ENCODE measurements at places on chromosomes 6 and 20.

DNA sequence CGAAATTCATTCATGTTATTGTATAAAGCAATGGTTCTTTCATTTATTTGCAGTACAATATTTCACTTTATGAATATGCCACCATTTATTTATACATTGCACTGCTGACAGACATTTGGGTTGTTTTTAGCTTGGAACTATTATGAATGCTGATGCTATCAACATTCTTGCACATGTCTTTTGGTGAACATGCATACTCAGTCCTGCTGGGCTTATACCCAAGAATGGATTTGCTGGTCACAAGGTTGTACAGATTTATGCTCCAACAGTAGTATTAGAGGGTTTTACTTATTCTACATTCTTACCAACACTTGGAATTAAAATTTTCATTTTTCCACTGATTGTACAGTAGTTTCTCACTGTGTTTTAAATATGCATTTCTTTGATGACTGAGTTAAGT, 126.2 kb downstream of the PTPRK start:
- DNase-seq: no peak

DNA sequence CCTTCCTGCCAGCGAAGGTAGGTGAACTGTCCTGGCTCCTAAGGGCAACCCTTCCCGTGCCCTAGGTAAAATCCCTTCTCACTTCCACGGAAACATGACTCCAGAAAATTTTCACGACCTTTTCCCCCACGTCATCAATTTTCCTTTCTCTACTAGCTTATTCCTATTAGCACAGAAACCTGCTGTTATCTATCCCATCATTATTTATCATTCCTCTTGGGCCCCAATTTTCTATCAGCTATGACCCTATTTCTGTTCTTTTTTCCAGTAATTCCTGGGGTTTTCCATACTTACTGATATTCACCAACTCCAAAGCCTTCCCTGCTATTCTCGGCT, 23.8 kb upstream of the GCM1 start:
- no peak for DNase-seq

- DNase-seq: no peak
Observed at GRCh38 chr6:142671791-142672190, 273.2 kb downstream of the HIVEP2 start.

DNA sequence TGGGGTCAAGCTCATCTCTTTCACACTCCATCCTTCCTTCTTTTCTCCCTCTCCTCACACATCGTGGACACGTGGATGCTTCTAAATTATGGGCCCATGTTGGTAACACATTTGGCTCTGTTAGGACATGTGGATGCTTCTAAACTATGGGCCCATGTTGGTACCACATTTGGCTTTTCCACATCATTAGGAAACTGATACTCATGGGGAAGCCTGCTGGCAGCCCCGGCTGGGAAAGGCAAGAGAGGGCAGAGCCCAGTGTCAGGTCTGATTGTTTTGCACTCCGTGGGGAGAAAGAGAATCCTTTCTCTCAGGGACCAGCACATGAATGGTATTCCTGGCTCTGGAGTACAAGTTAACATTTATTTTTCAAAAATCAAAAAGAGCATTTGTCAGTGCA, 4.0 kb upstream of the CST1 start:
- DNase-seq: no peak

DNA sequence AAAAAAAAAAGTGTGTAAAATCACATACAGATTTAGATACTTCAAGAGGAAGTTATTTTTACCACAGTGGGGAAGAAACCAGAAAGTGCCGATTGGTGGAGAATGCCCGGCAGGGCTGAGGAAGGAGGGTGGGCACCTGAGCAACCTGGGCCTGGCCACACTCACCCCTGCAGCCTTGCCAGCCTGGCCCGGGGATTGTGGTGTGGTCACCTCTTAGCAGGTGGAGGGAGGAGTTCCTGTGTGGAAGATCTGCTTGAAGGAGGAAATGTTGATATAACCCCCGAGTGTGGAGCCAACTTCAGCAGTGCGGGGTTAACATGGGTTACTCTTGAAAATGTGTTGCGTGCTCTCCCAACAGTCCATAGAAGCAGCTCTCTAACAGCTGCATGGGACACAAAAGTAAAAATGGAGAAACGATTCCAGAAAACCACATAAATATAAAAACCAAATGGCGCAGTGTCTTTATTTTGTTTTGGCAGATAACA, 14.7 kb downstream of the UST start:
- peak; percentile 41 for DNase-seq

- DNase-seq: no peak
Observed at GRCh38 chr6:170250981-170251775, 39.7 kb downstream of the DLL1 start.

GRCh38 chr6:163635315-163635714, 220.8 kb downstream of the QKI start:
- no peak for DNase-seq

GRCh38 chr6:142026471-142026870, 106.3 kb upstream of the GJE1 start:
- no peak for DNase-seq

DNA sequence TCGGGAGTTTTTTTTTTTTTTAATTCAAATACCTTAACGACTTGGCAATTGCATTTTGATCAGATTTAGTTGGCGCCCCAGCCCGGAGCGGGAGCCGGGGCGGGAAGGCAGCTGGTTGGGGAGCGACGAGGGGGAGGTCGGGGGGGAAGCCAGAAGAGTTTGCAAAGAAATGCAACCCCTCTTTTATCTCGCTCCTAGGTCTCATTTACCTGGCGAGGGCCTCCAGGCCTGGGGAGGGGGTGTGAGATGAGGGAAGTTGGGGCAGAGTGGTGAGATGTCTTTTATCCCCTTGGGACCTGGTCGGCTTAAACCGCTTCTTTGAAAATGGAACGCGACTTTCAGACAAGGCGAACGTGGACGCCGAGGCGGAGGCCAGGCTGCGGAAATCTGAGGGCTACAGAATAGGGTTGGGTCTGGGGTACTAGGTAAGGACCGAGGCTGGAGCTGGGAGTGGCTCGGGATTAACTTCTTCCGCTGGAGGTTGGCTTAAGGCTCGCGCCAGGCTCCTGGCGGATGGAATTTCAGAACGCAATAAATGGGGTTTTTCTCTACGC, 40.3 kb downstream of the NCR2 start:
- no peak for DNase-seq

DNA sequence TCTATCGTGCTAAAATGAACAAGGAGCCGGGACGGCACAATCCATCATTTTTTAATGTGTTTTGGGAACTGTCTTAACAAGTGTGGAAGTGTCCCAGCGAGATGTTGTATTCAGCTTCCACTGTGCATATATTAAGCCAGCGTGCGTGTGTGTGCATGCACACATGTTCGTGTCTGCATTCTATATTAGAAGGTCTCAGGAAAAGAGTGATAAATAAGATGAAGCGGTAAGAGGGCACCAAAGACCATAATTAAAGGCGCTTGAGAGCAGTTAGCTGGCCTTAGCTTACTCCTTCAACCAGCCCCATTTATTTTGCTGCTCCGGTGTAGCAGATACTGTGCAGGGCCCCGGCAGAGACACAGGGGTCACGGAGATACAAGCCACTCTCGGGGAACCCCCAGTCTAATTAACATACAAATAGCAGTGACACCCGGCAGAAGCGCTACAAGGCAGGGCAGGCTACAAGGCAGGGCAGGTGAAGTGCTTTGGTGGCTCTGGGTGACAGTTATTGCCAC, 206.5 kb upstream of the RREB1 start:
- DNase-seq: no peak

DNA sequence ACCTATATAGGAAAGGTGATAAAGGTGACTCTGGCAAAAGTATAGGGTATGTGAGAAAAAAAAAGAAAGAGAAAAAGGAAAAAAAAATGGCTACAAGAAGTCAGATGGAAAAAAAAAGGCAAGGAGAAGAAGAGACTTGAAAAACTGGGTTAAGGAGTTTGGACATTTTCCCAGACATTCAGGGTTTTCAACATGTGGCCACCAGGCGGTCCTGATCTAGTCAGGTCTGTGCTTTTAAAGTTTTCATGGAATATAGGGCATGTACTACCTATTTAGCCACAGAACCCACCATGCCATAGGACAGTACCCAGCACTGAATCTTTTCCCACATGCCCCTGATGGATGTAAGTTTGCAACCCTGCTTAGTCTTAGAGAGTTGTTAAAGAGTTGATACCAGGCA, 433.7 kb downstream of the MAFB start:
- DNase-seq: no peak

- no peak for DNase-seq
Observed at GRCh38 chr6:113129991-113130390, 727.2 kb upstream of the MARCKS start.

GRCh38 chr6:29632789-29633533, at the start of gene GABBR1:
TSS of gene GABBR1 (minus strand) at chr6:29633183. CDS start at chr6:29632385, 798 bp downstream.
- peak; percentile 70 for DNase-seq

DNA sequence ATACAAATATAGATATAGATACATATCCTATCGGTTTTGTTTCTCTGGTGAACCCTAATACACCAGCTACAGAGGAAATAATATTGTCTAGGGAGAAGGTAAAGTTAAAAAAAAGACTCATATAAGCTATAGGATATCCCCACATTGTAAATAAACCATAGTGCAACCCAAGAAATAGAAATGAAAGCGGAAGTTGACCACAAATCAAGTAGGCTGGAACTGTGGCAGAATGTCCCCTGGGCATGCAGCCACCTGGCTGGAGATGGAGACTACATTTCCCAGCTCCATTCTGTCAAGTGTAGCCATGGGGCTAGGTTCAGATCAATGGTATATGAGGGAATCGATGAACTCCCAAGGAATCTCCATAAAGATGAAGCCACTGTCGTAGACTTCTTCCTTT, 70.1 kb upstream of the RPS6KA2 start:
- no peak for DNase-seq

DNA sequence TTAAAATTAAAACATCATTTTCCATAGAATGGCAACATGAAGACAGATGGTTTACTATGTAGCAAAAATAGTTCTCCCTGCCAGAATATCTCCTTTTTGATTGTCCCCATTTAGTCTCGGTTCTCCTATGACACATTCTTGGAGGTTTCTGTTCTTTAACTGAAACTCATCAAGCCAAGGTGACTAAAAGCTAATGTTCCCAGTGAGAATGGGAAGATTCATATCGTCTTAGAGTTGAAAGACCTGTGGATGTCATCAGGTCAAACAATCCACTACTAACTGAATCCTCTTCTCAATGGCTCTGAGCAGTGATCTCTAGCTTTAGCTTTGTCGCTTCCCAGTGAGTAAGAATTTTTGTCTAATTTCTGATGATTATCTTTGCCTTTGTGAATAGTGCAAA, 1.3 kb upstream of the DOK5 start:
- DNase-seq: no peak

DNA sequence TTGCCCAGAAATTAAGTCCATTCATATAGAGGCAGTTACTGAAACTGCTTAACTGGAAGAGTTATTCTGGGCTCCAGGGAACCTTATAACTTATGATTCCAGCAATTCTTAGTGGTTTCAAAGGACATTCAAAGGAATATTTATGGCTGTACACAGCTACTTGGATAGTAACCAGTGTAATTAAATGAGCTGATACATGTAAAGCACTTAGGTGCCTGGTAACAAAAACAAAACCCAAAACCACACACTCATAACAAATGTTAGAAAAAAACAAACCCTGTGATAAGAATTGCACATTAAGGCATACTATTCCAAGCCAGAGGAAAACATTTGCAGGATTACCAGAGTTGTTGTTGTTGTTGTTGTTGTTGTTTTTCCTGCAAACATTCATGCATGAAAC, 51.5 kb downstream of the STK4 start:
- no peak for DNase-seq

GRCh38 chr6:3654898-3655297, 96.6 kb downstream of the PXDC1 start:
- DNase-seq: no peak

- DNase-seq: no peak
Observed at GRCh38 chr20:44367746-44368145, 12.2 kb downstream of the HNF4A start.

- DNase-seq: no peak
Observed at GRCh38 chr6:143014764-143015163, 45.9 kb upstream of the AIG1 start.

DNA sequence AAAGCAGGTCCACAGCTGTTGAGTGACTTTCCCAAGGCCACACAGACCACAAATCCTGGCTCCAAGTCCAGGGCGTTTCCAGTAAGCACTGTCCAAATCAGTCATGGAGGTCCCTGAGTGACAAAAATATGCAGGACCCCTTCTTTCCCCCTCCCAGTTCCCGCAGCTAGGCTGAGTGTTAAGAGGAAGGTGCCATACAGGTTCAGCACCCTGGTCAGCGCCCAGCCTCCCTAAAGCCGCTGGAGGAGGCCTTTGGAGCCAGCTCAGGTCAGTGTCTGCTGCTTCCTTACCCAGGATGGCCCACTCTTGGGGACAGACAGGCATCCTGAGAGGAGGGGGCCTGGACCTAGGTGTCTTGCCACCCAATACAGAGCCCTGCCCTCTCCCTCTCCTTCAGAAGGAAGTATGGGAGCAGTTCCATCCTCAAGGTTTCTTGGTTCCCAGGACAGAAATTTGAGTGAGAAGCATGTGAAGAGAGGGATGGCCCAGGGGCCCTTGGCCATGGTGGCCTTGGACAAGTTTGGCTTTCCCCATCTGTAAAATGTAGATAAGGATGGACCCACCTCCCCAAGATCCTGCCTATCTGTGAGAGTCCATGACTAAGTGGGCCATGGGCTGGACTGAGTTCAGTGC, 13.2 kb downstream of the TMEM74B start:
- DNase-seq: no peak

- DNase-seq: no peak
Observed at GRCh38 chr6:155038527-155038926, 43.4 kb downstream of the TIAM2 start.

DNA sequence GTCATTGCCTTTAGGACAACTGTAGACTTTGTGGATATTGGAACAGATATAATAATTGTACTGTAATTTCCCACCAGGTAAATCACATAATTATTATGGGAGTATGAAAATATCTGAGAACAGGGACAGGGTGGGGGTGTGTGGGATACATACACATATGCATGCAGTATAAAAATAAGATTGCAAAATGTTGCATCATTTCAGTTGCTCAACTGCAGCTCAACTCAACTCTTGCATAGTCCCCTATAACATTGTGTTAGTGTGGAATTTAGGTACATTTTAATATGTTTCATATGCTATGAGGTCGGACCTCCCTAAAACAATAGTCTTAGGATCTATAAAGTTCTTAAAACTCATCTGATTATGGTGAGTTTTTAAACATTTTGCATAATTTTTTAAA, 275.0 kb upstream of the FLRT3 start:
- no peak for DNase-seq

- DNase-seq: no peak
Observed at GRCh38 chr6:149015535-149016525, 269.0 kb downstream of the UST start.

DNA sequence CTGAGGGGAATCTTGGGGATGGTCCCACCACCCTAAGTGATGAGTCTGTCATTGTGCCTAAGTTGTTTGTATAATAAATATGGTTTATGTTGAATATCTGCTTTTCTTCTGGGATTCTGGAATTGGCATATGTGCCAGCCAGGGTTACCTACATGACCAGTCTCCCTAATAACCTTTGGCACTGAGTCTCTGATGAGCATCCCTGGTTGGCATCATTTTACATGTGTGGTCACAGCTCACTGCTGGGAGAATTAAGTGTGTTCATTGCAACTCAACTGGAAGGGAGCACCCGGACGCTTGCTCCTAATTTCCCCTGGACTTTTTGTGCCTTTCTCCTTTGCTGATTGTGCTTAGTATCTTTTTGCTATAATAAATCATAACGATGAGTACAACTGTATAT, 8.1 kb downstream of the SMAP1 start:
- no peak for DNase-seq

Data from T-helper 9 cell (primary cell).